ENCODE measurements at places on chromosomes 3 and 15.

DNA sequence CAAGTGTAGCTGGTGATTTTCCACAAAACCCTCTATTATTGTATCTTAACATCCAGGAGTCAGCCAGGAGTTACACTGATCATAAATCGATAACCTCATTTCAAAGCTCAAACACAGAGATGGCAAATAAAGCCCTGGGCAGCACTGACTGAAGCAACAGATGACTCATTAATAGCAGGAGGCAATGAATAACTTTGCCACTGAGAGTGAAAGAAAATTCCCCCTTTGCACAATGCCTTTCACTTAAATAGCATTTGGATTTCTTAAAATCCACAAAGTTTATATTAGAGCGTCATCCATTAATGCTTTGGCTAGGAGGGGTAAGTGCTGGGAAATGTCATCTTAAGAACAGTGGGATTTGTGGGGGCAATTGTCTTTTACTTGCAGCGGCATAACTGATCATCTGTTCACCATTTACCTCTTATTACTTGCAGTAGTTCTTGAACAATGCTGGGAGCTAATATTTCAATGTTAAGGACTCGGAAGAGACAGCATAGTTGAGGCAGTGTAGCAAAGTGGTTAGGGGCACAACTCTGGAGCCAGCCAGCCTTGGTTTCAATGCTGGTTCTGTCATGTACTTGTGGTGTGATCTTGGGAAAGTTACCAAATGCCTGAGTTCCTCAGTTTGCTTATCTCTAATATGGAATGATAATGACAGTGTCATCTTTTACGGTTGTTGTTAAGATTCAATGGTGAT, 630.4 kb upstream of the TBL1XR1 start:
- DNase-seq, result no peak

DNA sequence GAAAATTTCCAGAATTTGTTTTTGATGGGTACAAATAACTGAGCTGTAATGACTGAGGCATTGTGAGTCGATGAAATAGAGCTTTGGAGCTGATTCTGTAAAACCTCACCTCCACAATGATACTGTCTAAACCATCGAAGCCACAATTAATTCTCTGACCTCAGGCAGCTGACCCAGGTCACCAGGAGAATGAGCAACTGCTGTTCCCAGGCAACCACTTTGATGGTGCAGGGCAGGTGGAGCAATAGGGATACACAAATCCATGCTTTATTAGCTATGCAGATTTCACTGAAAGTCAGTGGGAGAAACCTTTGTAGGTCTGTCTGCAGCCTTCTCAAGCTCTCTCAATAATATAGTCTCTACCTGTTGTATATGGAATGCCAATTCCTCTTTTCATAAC, 204.4 kb downstream of the RYR3 start:
- DNase-seq, result no peak

DNA sequence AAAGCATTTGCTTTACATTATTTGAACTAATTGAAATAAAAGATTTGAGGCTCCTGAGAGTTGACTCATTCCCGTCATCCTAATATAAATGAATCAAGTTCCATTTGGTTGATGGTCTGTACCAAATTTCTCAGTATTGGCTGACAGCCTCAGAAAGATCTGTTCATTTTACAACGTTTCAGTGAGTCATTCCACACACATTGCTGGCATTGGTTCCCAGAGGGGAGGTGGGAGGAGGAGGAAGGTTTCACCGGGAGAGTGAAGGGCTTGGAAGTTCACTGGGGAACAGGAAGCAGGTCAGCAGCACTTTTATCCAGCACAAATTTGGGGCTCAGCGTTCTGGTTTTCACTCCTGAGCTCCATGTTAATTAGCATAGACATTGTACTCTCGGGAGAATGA, 176.7 kb upstream of the CADPS start:
- no peak for DNase-seq

GRCh38 chr3:52351762-52352368, 35.7 kb downstream of the DNAH1 start:
- no peak for DNase-seq

DNA sequence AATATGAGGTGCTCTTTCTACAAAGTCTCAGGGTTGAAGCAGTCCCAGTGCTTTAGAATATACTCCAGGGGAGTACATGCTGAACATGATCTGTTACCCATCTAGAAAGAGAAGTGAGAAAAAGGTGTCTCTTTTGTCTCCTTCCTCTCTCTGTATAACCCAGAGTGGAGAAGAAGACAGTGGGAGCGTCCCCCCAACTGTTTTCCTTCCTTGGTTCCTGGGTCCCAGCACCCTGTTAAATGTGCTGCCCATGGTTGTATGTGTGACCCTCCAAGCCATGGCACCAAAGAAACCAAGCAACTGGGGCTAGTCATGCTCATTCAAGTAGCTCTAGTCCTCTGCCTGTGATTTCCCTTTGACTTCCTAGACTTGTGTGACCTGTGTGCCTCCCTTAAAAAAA, 683.7 kb downstream of the TBL1XR1 start:
- no peak for DNase-seq

DNA sequence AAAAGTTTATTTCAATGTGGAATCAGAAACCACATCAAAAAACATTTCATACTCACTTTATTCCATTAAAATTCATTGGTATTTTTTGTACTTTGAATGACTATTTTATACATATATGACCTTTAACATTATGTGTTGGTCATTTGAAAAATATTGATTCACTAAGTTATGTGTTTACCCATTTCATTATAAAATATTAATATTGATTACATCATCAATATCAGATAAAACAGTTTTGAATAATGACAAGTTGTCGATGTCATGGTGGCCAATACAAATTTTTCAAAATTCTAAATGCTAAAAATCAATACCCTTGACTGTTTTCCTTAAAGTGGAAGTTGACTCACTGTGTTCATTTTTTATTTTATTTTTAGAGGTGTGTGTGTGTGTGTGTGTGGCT, 239.7 kb upstream of the ROBO1 start:
- no peak for DNase-seq

- no peak for DNase-seq
Measured at GRCh38 chr15:61983081-61983480, 77.2 kb downstream of the VPS13C start.

- peak; percentile 71 for DNase-seq
Measured at GRCh38 chr15:40310001-40310959, 2.5 kb upstream of the PLCB2 start.

DNA sequence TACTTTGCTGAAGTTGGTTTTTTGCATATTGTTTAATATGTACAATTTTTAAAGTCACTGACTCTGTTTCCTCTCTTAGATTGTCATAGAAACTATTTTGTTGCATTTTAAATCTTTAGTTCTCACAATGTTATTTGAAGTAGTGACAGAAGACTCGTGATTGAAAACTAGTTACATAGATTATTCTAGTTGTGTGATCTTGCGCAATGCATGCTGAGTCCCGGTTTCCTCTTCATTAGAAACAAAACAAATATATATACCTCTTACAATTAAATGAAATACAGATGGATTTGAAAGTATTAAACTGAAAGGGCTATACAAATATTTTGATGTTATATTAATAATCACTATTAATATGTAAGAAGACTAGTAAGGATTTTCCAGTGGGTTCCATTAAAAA, 333.0 kb downstream of the LPP start:
- no peak for DNase-seq

DNA sequence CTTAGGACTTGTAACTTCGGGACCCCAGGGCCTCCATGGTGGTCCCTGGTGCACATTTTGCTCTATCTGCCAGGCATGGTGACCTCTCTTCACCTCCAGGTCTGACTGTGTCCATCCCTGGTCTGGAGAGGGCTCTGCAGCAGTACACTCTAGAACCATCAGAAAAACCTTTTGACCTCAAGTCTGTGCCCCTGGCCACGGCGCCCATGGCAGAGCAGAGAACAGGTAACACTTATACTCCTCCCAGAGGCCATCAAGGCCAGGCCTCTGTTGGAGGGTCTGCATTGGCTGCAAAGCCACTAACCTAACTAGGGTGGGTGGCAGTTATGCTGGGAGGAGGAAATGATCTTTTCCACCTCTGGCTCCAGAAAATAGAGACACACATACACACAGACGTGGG, 10.3 kb upstream of the HMCES start:
- DNase-seq, result no peak

- DNase-seq, result peak; percentile 33
Measured at GRCh38 chr3:136078421-136079364, 113.2 kb downstream of the PPP2R3A start.

- DNase-seq, result no peak
Measured at GRCh38 chr15:85389772-85390171, 9.4 kb downstream of the AKAP13 start.

DNA sequence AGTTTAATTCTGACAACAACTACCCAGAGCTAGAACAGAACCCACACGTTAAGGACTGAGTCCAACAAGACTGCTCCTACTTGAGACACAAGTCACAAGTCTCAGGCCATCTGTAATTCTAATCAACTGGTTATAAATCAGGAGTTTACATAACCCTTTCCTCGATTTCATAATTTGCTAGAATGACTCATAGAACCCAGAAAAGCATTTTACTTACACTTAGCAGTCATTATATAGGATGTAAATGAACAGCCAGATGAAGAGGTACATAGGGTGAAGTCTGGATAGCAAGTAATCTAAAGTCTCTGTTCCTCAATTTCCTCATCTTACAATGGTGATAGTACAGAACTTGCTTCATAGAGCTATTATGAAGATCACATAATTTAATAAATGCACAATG, 1018.2 kb downstream of the DIPK2A start:
- DNase-seq, result no peak

DNA sequence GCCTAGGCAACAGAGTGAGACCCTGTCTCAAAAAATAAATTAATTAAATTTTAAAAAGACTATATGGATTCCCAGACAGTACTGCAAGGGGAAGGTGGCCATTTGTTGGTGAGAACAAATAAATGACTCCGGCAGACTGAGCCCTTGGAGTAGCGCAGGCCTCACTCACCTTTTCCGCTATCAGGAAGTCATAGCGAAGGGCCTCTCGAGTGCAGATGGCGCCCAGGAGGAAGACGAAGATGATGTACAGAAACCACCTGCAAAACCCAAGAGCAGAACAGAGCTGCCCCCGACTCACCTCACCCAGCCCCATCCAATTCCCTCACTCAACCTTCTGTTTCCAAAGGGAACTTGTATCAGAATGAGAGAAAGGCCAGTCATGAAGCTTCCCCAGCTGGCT, 62.8 kb upstream of the HEG1 start:
- no peak for DNase-seq

DNA sequence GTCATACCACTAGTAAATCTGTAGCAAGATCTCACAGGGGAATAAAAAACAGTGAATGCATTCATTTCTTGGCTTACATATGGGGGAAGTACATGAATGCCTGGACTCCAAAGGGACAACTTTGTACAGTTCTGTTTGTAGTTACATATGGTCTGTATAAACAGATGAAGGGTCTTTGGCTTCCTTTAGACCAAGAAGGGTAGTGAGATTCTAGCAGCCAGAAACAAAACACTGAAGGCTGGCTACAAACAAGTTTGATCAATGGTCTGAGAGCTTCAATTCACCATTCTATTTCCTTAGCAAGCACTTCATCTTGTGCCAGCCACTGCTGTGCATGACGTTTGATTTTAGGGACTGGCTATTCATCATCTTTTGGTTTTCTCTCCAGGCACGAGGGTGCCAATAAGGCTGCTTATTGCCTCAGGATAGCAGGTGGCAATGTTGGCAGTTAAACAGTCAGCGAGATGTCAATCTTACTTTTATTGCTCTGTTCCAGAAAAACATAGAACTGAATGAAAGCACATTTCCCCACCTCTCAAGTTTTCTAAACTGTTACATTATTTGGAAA, 313.7 kb upstream of the COL8A1 start:
- no peak for DNase-seq

DNA sequence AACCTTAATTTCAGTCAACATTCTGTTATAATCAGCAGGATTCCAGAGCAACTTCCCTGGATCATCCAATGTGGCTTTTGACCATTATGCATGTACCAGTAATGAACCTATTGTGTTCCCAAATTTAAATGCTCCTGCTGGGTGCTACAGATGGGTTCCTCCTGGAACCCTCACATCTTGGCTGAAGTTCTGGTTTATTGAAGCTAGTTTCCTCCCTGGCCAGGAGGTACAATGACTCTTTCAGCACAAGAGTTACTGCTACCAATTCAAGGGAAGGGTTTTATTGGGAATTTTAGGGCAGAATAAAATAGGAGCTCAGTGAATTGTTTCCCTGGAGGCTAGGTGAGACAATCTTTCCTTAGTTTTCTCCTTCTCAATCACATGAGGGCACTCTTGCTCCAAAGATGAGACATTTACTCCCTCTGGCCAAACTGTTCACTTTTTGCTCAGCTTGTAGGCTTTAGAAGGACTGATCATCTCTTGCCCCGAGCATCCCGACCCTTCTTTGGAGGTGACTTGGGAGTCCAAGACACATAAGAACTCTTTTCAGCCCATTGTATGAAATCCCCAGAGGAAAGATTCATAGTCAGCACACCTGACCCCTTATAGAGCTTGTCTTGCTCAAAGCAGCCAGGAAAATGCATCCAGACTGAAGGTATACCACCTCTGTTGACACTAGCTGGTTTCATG, 8.8 kb upstream of the NPHP3 start:
- DNase-seq, result peak; percentile 23

DNA sequence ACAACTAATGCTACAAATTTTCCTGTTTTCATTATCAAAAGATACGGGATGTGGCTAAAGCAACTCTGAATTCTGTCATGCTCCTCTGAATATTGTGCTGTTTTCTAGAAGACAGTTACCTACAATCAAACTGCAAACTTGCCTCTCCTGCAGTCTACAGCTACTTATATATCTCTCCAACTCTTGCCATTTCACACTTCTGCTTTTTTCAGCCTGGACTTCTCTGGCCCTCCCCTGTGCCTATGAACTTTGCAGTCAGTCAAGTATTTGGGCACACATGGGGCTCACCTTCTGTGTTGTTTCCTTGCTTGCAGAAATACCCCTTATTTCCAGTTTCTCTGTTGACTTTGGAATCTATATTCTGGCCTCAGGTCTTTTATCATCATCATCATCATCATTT, 575.6 kb downstream of the GRM7 start:
- no peak for DNase-seq

- no peak for DNase-seq
Measured at GRCh38 chr3:170811515-170811914, 58.5 kb downstream of the RPL22L1 start.
